Activated CD8-positive, alpha-beta memory T cell treated with anti-CD3 and anti-CD28 coated beads, Interleukin-2, amount 10 ng/mL, durations not matched to agents 7 days and 5 days (primary cell): ENCODE measurements at places on chromosomes 11 and 22.

DNA sequence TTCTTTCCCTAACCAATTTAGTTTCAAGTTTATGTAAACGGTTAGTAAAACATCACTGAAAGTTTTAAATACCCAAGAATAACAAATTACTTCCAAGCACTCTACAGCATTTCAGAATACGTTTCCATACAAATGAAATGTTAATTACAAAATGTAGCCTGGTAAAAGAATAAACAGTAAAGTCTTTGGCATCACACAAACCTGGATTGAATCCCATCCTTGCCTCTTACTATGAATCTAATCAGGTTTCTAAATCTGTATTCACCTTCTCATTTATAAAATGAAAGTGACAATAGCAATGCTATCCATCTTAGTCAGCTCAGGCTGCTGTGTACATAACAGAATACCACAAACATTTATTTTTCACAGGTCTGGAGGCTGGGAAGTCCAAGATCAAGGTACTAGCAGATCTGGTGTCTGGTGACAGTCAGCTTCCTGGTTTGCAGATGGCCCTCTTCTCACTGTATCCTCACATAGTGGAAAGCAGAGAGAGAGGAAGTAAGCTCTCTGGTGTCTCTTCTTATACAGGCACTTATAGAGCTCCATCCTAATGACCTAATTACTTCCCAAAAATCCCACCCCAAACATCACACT, 19.2 kb downstream of the FAM168A start:
- peak; percentile 41 for DNase-seq

DNA sequence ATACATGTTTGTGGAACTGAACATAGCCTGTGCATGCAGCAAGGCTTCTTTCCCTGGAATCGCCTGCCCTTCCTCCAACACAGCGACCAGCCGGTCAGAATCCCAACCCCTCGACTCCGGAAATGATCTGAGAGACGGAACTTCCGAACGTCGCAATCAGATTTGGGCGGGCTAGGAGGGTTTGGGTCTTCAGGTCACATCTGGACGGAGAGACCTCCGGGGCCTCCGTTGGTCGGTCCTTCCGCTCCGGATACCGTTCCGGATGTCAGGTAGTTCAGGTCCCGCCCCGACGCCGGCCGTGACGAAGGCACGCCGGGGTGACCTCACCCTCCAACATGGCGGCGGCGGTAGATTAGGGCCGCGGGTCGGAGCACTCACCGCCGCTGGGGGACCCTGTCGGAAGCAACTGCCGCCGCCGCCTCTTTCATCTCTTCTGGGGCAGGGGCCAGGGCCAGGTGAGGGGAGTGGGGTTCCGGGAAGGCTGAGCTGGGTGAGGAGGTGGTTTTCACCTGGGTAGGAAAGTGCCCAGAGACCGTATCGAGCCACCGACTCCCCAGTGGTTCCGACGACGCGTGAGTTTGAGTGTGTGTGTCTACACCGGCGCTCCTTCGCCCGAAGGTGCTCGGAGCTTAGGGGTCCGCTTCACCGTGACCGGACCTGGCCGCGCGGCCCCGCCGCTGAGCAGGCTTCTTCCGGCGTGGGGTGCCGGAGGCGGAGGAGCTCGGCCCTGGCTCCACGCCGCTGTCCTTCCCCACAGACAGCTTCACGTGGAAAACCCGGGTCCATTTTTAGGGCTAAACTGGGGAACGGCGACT, at the start of gene BCL2L13:
Gene BCL2L13 (plus strand): TSS at position 326 of the 815 bp plus-strand sequence. CDS start 16,955 bp downstream, outside the sequence.
- DNase-seq: peak; percentile 94

DNA sequence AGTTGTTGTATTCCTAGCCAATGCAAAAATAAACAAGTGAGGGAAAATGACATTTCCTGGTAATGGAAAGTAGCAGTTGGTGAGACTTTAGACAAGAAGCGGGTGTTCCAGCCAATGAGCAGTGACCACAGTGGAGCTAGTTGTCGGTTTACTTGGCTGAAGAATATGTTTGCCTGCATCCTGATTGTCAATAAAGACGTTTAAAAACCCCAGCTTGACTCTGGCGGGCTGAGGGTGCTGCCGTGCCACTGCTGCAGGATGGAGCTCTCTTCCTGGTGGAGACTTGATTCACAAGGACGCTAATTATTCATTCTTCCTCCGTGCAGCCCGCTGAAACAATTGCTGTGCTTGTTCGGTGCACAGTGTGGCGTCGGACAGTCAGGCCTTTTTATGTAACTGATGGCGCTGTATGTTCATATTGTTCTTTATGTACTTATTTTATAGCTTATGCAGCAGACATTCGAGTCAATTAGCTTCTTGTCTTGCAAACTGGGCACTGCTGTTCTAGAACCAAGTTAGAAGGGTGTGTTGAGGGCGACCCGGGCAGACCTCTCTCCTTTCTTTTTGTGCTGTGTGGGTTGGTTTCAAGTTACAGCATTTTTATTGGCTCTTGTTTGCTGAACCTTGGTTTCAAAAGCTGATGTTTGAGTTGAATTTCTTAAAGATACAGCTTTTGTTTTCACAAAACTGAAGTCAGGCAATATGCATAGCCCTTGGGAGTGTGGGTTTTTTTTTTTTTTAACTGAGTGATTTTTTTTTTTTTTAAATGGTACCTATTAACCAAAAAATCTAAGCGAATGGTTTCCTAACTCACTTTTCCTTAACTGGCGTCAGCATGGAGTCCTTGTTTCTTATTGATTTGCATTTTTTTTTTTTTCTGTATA, 153.9 kb downstream of the TEAD1 start:
- no peak for DNase-seq

- DNase-seq: no peak
These were observed 59.3 kb upstream of the TTLL12 start for GRCh38 chr22:43246188-43246587.

GRCh38 chr11:96875712-96876111, 485.9 kb downstream of the JRKL start:
- no peak for DNase-seq

DNA sequence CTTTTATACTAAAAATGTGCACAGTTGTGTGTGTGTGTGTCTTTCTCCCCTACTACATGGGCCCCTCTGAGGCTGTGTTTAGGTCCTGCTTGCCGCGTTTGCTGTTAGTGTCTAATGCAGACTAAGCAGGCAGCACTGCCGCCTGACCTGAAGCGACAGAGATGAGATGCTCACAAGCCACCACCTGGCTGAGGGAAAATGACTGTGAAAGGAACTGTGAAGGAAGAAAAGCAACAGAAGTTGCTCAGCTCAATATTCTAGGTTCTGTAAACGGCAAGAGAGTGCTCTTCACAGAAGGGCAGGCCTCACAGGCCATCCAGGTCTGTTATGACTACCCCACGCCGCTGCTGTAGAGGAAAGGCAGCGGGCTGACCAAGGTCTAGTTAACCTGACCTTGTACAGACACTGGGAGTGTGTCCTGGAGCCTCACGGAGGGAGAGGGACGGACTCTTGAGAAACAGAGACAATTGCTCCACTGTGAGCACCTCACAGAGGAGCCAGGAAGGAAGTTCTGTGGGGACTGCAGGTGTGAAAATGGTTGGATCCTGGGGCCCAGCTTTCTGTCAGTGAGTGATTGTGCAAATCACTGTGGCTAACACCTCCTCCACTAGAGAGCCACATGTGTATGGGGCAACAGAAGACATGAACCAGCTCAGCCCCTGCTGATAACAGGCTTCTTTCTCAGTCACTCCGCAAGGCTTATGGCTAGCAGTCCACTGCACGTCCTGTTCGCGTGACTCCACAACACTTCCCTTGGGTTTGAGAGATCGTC, 31.3 kb upstream of the YPEL1 start:
- DNase-seq: peak; percentile 95

DNA sequence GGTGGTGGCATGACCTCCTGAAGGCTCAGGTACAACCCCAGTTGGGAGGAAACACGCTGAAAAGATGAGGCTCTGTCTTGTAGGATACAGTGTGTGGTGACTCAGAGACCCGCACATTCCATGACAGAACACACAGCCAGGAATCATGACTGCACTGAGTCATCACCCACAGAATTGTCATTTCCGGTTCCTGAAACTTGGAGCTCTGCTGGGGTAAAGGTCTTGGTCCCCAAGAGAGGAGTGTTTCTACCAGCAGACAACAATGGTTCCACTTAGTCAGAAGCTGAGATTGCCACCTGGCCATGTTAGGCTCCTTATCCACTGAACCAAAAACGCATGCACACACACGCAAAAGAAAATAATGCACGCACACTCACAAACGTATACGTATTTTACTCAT, 31.5 kb upstream of the CYB5R3 start:
- no peak for DNase-seq
